ENCODE measurements at places on chromosomes 5 and 9. TPM values are rescaled to one million over a fixed set of nuclear protein-coding genes. Genes with fewer than 3 reads are reported as not detected.

GRCh38 chr5:165138236-165138635 lies 1632.8 kb downstream of the MAT2B start:
- DNase-seq: no peak

GRCh38 chr9:113887436-113887835 lies 11.3 kb downstream of the ZNF618 start:
- no peak for DNase-seq

DNA sequence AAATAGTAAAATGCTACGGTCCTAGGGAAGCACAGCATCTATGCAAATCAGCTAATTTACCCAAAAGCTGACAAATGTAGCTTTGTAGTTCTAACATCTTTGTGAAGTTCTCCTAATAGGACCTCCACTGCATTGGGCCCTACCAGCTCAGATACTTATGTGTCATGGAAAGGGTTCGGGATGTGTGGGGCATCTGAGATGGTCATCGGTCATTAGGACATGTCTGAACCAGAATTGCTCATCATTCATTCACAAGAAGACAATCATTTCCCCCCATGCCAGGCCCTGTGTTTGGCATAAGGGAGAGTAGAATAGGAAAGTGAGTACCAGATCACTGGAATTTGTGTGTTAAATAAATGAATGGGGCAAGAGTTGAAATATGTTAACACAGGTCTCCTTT lies 35.7 kb downstream of the PWWP2A start:
- DNase-seq: no peak

- DNase-seq: no peak
Measured at GRCh38 chr5:33736510-33736909, 155.3 kb downstream of the ADAMTS12 start.

GRCh38 chr5:74471875-74472274 lies 168.7 kb downstream of the ENC1 start:
- no peak for DNase-seq

GRCh38 chr9:124261736-124262648 lies 4.2 kb downstream of the NEK6 start:
- DNase-seq: no peak

GRCh38 chr5:59275510-59276324 lies 617.8 kb downstream of the PDE4D start:
- peak; percentile 24 for DNase-seq

- no peak for DNase-seq
Measured at GRCh38 chr9:95078939-95079338, 238.6 kb downstream of the FANCC start.

DNA sequence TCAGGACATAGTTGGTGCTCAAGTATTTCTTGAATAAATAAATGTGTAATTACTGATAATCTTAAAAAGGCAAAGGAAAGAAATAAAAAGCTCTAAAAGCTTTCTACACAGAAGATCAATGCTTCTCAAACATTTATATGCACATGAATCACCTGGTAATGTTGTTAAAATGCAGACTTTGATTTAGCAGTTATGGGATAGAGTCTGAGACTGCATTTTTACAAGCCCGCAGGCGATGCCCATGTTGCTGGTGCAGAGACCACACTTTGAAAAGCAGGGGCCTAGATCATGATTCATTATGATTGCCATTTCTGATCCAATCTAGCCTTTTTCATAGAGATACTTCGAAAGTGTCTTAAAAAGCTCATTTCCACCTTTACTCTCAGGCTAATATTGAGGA lies 3.5 kb upstream of the CCDC152 start:
- DNase-seq: no peak

DNA sequence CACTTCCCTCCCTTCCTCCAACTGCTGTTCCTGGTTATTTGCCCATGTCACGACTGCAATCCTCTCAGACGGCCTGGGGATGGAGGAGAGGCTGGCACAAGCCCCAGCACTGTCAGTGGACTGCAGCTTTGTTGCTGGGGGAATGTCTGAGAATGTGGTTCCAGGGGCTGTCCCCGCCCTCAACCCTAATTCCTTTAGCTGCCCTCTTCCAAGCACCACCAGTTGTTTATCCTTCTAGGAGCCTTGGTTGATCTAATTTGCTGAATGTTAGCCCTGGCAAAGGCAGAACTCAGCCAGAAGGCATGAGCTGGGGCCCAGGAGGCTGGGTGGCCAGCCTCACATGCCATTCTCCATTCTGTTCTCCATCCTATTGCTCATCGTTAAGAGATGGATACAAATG lies 51.6 kb downstream of the ADAM19 start:
- no peak for DNase-seq

DNA sequence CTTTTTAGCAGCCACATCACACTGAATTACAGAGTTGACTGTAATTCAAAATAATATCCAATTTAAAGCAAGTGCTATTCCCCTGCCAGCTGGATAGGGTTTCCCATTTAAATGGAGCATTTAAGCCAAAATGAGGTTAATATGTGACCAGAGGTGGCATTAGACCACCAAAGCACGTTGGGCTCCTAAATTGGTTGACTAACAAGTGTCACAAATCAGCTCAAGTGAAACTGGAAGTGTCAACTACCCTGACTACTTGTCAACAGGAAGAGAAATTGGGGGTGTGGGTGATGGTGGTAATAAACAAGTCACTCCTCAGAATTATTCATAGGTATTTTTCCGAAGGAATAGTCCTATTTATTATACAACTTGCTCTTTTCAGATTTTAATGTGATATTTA lies 609.6 kb upstream of the TLE4 start:
- DNase-seq: no peak

DNA sequence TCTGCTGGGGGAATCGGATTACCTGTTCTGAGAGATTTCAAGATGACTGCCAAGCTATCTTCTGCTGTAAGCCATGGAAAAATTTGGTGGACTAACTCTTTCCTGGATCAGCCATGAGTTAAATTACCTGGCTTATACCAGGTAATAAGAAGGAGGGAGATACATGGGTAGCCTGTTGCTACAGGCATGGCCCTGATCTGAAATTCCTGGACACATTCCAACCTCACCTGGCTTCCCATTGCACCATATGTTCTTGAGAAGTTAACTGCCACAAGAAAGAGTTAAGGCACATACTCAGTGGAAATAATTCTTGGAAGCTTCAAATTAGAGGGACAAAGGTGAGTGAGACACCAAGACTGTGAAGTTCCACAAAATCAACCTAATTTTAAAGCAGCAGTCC lies 371.3 kb downstream of the ACTL7B start:
- no peak for DNase-seq

GRCh38 chr5:108797396-108797795 lies 49.7 kb downstream of the FER start:
- DNase-seq: no peak

- no peak for DNase-seq
Measured at GRCh38 chr9:84218322-84218721, 122.2 kb downstream of the SLC28A3 start.

- DNase-seq: no peak
Measured at GRCh38 chr5:177183766-177184360, 50.3 kb downstream of the NSD1 start.

DNA sequence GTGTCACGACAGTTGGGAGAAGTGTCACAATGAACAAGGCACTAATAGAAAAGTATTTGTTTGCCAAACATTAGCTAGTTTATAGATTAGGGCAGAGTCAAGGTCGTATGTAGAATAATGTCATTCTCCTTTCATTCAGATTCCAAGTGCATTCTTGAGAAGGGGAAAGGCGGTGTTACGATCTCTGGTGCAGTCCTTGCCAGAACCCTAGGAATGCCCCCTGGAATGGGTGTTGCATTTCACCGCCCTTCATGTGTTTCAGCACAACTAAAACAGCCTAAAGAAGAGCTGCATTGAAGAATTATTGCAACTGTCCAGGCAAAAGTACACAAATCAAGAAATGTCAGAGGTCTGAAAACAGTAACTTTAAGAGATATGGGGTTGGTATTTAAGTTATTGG lies 721.0 kb upstream of the WWC1 start:
- DNase-seq: no peak

GRCh38 chr9:6827439-6828145 lies 69.8 kb downstream of the KDM4C start:
- peak; percentile 85 for DNase-seq

DNA sequence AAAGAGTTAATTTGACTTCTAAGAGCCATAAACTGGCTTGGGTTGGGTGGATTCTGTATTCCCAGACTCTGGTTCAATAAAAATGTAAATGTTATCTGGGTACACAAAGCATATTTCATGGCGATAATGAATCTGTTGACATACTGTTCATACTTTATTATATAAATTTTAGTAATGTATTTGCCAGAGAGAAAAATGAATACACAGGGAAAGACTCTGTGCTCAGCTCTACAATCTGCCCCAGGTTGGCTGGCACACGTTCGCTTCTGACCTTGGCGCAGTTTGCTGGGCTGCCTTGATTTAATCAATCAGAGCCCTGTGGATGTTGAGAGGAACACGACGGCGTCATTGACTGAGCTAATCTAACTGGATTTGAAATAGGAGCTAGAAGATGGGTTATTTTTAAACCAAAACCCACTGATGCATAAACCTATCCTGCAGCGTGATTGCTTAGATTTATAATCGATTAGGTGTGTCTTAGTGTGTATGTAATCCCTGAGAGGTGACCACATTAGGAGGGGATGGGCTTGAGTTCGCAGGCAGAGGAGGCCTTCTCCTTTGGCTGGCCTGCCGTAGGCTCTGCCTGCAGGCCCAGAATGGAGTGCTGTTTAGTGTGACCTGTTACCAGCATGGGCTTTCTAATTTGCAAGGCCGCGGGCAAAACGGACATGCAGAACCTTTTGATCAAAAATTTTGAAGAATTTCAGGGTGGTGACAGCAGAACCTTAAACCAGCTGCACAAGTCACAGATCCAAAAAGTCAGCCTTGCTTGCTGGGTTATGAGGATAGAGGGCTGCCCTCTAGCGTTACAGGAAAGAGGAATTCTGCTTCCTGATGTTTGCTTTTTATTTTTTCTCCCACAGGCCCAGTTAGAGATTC lies 3.9 kb upstream of the ADCY2 start:
- no peak for DNase-seq

DNA sequence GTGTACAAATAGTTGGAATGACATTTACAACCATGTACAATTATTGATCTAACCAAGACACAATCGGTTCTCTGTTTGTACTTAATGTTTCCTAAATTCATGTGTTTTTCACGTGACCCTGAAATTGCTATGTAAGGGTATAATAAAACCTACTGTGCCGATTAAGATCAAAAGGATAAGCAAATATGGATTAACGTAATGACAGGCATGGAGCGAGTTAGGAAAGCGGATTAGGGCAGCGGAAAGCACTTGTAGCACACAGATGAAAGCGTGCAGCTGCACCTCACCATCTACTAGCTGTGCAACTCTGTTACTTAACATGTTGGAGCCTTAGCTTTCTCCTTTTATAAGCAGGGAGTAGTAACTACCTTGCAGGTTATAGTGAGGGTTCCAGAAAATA lies 38.3 kb upstream of the ZFYVE16 start:
- DNase-seq: no peak

GRCh38 chr5:113087976-113088514 lies 111.4 kb downstream of the DCP2 start:
- no peak for DNase-seq

GRCh38 chr9:12464910-12465512 lies 228.2 kb upstream of the TYRP1 start:
- DNase-seq: no peak

GRCh38 chr9:76873821-76874220 lies 32.1 kb downstream of the PRUNE2 start:
- DNase-seq: no peak

DNA sequence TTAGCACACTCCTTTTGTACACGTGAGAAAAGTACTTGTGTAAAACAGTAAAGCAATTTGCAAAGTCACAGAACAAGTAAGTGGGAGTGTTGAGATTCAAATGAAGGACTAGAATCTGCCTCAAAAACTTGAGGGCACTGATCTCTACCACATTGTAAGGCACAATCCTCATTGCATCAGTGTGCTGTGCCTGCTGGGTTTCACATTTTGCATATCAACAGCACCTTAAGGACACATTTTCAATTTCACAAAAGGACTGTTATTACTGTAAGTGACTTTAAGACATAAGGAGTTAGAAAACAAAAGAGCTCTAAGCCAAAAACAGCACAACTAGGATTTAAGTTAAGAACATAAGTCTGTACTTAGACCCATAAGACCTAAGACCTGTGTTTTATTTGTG lies 44.7 kb upstream of the HK3 start:
- no peak for DNase-seq

DNA sequence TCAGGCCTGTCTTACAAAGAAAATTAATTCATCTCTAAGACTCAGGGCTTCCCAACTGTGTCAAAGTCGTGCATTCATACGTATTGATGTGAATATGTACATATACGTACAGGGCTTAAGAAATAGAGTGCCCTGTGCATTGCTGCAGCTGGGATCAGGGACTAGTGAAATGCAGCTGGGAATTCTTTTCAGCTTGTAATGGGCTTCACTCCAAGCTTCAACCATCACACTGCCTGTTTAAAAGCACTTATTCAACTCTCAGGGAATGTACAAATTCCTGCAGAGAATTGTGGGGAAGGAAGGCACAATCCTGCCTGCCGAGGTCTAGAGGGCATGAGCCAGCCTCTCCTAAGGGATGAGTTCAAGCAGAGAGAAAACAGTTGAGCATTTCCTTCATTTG lies 59.6 kb upstream of the MAN2A1 start:
- no peak for DNase-seq

DNA sequence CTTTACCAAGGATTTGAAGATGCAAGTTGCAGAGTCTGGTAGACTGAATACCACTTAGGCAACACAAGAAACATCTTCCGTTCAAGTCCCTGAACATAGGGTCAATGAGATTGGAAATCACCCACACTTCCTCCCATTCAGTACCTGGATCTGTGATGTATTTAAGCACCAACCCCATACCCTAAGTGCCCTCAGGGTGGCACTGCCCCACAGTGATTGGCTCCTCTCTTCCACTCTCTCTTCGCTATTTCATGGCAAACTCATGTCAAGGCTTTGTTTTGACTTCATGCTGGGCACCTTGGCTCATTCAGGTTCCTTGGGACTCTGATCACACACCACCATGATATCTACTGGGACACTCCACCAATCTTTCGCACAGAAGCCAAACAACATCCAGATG lies 53.7 kb downstream of the GGTA1 start:
- DNase-seq: peak; percentile 50

GRCh38 chr5:132435886-132436285 lies 54.7 kb downstream of the IRF1 start:
- DNase-seq: no peak

Gene COL27A1
- total RNA-seq: 0.27 TPM

Gene TEX48
- not detected for total RNA-seq

Gene FIBCD1
- not detected for total RNA-seq

Gene SLC36A3
- not detected for total RNA-seq

Gene MLLT3
- 84.6 TPM for total RNA-seq

Gene KIF20A
- 2.4 TPM for total RNA-seq

Gene MAMDC4
- 1.1 TPM for total RNA-seq

Gene SLC6A19
- under 0.01 TPM for total RNA-seq

Gene OR1Q1
- total RNA-seq: under 0.01 TPM

Gene ARHGEF28
- total RNA-seq: 0.27 TPM

Gene SLC6A3
- total RNA-seq: not detected

Gene GHR
- total RNA-seq: under 0.01 TPM

Gene ST6GALNAC6
- 47.9 TPM for total RNA-seq

Gene PRUNE2
- total RNA-seq: 1.3 TPM

Gene PLAC8L1
- total RNA-seq: not detected

Gene RNF208
- 1.3 TPM for total RNA-seq

Gene ADAMTSL2
- total RNA-seq: under 0.01 TPM

Gene HSPB3
- total RNA-seq: not detected

Gene COL15A1
- total RNA-seq: under 0.01 TPM

All from hematopoietic multipotent progenitor cell (in vitro differentiated cells).